ENCODE measurements at places on chromosomes 11 and 22. TPM values are rescaled to one million over a fixed set of nuclear protein-coding genes. Genes with fewer than 3 reads are reported as not detected.

SYCE3 gene
- total RNA-seq, result not detected

SLC35F2 gene
- 34.5 TPM for total RNA-seq

OR51I1 gene
- not detected for total RNA-seq

FAM83F gene
- total RNA-seq, result 0.33 TPM

DAGLA gene
- total RNA-seq, result 0.20 TPM

CCDC89 gene
- 0.20 TPM for total RNA-seq

MICAL2 gene
- total RNA-seq, result 147 TPM

TSSK2 gene
- total RNA-seq, result not detected

APOBEC3F gene
- 28.4 TPM for total RNA-seq

OOSP3 gene
- total RNA-seq, result not detected

C11orf87 gene
- total RNA-seq, result not detected

DNA sequence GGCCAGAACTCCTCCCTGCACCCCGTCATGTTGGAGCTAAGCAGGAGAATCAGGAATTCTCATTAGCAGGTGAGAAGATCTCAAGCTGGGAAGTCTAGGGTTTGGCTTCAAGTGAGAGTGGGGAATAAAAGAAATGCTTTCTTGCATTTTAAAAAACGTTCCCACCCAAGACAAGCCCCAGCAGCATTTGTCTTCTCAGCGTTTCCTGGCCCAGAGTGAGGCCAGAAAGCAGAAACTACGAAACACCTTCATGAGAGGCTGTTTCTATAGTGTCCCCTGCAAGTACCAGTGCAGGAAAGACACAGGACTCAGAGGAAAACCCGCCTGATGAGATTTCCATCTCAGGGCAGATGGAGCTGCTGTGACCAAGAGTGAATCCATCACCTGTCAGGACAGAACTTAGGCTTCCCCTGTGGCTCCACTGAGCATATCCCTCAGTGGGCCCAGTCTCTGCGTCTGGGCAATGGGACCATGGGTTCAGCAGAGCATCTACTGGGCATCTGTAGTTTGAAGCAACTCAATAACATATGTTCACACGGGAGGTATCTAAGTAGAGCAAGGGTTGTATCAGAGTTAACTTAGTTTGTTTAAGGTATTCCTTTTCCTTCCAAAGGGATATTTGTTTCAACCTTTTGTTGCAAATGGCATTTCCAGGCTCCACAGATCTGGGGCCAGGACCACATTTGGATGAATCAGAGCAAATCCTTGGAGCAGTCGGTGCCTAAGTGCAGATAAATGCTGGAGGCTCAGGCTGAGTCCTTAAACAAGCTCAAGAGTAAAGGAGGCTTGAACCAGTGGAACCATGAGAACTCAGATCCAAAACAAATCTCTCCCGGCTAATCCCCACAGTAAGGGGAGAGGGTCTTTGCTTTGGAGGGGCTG, 548.3 kb downstream of the MIAT start:
- no peaks in the 10 kb centered on the region for H3K27me3 ChIP-seq
- no peaks in the 10 kb centered on the region for H3K4me1 ChIP-seq
- H3K36me3 ChIP-seq, result no peaks in the 10 kb centered on the region
- no peak overlapping the region for H3K27ac ChIP-seq

- H3K36me3 ChIP-seq, result no peaks in the 10 kb centered on the region
- no peak overlapping the region for H3K4me3 ChIP-seq
- H3K4me1 ChIP-seq, result no peaks in the 10 kb centered on the region
These were observed 116.0 kb downstream of the MN1 start for GRCh38 chr22:27685515-27685914.

- no peaks in the 10 kb centered on the region for H3K36me3 ChIP-seq
- H3K27me3 ChIP-seq, result no peaks in the 10 kb centered on the region
- no peaks in the 10 kb centered on the region for H3K4me1 ChIP-seq
- DNase-seq, result no peak
These were observed 109.4 kb downstream of the GRIA4 start for GRCh38 chr11:105719073-105719822.

GRCh38 chr11:102564110-102564509, 33.6 kb upstream of the MMP7 start:
- H3K4me3 ChIP-seq, result no peak overlapping the region
- H3K4me1 ChIP-seq, result peaks cover 38% of the 10 kb centered on the region
- H3K27ac ChIP-seq, result no peak overlapping the region
- no peak for DNase-seq

DNA sequence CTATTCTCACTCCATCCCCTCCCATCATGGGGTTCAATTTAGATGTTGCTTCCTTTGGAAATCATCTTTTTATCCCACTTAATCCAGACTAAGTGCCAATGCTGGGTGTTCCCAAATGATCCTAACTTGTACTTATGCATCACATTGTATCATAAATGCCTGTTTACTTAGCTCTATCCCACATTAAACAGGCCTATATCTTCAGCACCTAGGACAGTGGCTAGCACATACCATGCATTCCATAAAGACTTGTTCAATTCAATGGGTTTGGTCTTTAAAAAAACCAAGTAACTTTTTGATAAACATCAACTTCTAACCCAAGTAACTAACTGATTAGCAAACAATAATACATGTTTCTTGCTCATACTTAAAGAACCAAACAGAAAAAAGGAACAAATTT, 40.6 kb downstream of the RSF1 start:
- DNase-seq, result no peak
- no peak overlapping the region for H3K27ac ChIP-seq
- H3K4me1 ChIP-seq, result peaks cover 12% of the 10 kb centered on the region
- no peak overlapping the region for H3K4me3 ChIP-seq
- no peaks in the 10 kb centered on the region for H3K36me3 ChIP-seq
- no peaks in the 10 kb centered on the region for H3K27me3 ChIP-seq

- H3K36me3 ChIP-seq, result no peaks in the 10 kb centered on the region
- DNase-seq, result peak; percentile 19
- H3K27ac ChIP-seq, result peak overlapping the region; percentile 40
- peak overlapping the region; percentile 33 for H3K4me3 ChIP-seq
These were observed 2.0 kb upstream of the LMO2 start for GRCh38 chr11:33893711-33894397.

GRCh38 chr11:2940147-2940920, 11.1 kb upstream of the PHLDA2 start:
- no peaks in the 10 kb centered on the region for H3K27me3 ChIP-seq
- H3K4me3 ChIP-seq, result no peak overlapping the region
- peak overlapping the region; percentile 2 for H3K27ac ChIP-seq
- DNase-seq, result peak; percentile 77

GRCh38 chr22:32827049-32827602, 25.6 kb downstream of the TIMP3 start:
- H3K36me3 ChIP-seq, result no peaks in the 10 kb centered on the region
- H3K4me3 ChIP-seq, result no peak overlapping the region
- no peak overlapping the region for H3K27ac ChIP-seq
- no peaks in the 10 kb centered on the region for H3K27me3 ChIP-seq

- H3K27me3 ChIP-seq, result no peaks in the 10 kb centered on the region
- H3K4me1 ChIP-seq, result peaks cover 12% of the 10 kb centered on the region
- H3K36me3 ChIP-seq, result no peaks in the 10 kb centered on the region
- no peak overlapping the region for H3K27ac ChIP-seq
- H3K4me3 ChIP-seq, result no peak overlapping the region
These were observed 204.8 kb upstream of the SESN3 start for GRCh38 chr11:95435628-95436353.

- peaks cover 4% of the 10 kb centered on the region for H3K27me3 ChIP-seq
- no peak overlapping the region for H3K4me3 ChIP-seq
These were observed 144.6 kb upstream of the RASSF10 start for GRCh38 chr11:12864316-12865156.

- no peak overlapping the region for H3K4me3 ChIP-seq
- no peak for DNase-seq
- no peak overlapping the region for H3K27ac ChIP-seq
- no peaks in the 10 kb centered on the region for H3K27me3 ChIP-seq
- H3K4me1 ChIP-seq, result peaks cover 14% of the 10 kb centered on the region
- H3K36me3 ChIP-seq, result no peaks in the 10 kb centered on the region
These were observed 106.9 kb downstream of the ST3GAL4 start for GRCh38 chr11:126462422-126462821.

GRCh38 chr11:131534611-131535010, 164.2 kb downstream of the NTM start:
- no peak overlapping the region for H3K4me3 ChIP-seq
- no peaks in the 10 kb centered on the region for H3K27me3 ChIP-seq
- no peaks in the 10 kb centered on the region for H3K36me3 ChIP-seq
- no peaks in the 10 kb centered on the region for H3K4me1 ChIP-seq

DNA sequence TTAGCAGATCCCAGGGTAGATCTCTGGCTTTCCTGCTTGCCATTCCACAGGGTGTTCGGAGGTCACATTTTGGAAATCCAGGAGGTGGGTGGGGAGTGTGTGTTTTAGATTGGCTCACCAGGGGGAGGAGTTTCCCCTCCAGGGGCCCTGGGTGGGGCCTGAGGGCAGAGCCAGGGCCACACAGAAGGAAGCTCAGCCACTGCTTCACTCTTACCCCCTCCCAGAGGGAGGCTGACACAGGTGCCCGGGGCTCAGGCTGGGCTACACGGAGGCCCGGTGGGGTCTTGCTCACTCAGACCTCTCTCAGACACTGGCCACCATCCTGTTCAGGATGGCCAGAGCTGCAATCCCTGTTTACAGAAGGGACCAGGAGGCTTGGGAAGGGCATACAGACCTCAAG, 2.5 kb downstream of the WNT7B start:
- no peak for DNase-seq
- no peaks in the 10 kb centered on the region for H3K36me3 ChIP-seq
- H3K27me3 ChIP-seq, result peaks cover 33% of the 10 kb centered on the region
- H3K4me3 ChIP-seq, result no peak overlapping the region
- peaks cover 8% of the 10 kb centered on the region for H3K4me1 ChIP-seq

DNA sequence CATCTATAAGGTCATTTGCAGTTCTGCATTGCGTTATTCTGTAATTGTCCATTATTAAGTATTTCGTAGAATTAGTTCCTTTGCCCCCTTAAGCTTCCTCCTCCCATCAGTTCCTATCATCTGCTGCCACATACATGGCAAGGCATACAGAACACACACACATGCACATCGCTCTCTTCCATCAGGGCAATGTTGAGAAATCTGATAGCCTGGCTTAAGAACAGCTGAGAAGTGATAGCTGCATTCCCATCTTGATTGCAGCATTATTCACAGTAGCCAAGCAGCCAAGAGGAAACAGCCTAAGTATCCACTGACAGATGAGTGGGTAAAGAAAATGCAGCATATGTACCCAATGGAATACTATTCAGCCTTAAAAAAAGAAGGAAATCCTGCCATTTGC, 186.8 kb upstream of the CADM1 start:
- no peaks in the 10 kb centered on the region for H3K27me3 ChIP-seq
- H3K36me3 ChIP-seq, result no peaks in the 10 kb centered on the region
- no peak for DNase-seq
- no peak overlapping the region for H3K4me3 ChIP-seq
- H3K27ac ChIP-seq, result no peak overlapping the region
- no peaks in the 10 kb centered on the region for H3K4me1 ChIP-seq

GRCh38 chr22:23862103-23862502, 4.4 kb downstream of the SLC2A11 start:
- H3K4me3 ChIP-seq, result no peak overlapping the region
- peaks cover 13% of the 10 kb centered on the region for H3K4me1 ChIP-seq
- H3K27me3 ChIP-seq, result no peaks in the 10 kb centered on the region
- no peak for DNase-seq

- H3K27ac ChIP-seq, result no peak overlapping the region
- DNase-seq, result no peak
- H3K36me3 ChIP-seq, result no peaks in the 10 kb centered on the region
- no peaks in the 10 kb centered on the region for H3K27me3 ChIP-seq
These were observed 4.7 kb downstream of the CCDC34 start for GRCh38 chr11:27358296-27358695.

DNA sequence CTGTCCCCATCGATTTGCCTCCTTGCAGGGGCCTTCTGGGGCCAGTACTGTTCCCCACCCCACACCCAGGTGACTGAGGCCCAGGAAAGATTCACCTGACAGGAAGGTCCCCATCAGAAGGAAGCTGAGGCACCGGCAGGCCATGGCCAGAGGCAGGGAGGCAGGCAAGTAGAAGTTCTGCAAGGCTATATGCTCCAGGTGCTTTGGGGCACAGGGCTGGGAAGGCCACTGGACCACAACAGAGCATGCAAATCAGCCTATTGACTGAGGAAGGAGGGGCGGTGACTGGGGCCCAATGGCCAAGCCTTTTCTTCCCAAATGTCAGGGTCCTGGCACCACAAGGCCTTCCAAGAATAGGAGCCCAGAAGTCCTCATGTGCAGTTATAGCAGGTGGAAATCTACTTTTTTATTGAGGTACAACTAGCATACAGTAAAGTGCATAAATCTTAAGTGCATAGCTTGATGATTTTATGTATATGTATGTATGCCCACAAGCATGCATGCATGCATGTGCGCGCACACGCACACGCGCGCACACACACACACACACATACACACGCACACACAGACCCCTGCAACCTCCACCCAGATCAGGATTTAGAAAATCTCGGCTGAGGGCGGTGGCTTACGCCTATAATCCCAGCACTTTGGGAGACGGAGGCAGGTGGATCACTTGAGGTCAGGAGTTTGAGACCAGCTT, at the start of gene VPREB3:
Gene VPREB3, minus strand, starts transcription at position 206 of the 700 bp plus-strand sequence. Its CDS starts 62 bp downstream, at position 144.
- peaks cover 7% of the 10 kb centered on the region for H3K4me1 ChIP-seq
- H3K27ac ChIP-seq, result no peak within 1 kb of the TSS
- no peaks in the 10 kb centered on the region for H3K27me3 ChIP-seq
- H3K4me3 ChIP-seq, result no peak within 1 kb of the TSS
- no peaks in the 10 kb centered on the region for H3K36me3 ChIP-seq

- no peaks in the 10 kb centered on the region for H3K4me1 ChIP-seq
- no peaks in the 10 kb centered on the region for H3K36me3 ChIP-seq
- H3K27me3 ChIP-seq, result no peaks in the 10 kb centered on the region
- no peak overlapping the region for H3K27ac ChIP-seq
- DNase-seq, result no peak
These were observed 20.6 kb upstream of the FDX1 start for GRCh38 chr11:110409174-110409573.

- no peak for DNase-seq
- H3K27me3 ChIP-seq, result no peaks in the 10 kb centered on the region
- no peaks in the 10 kb centered on the region for H3K4me1 ChIP-seq
These were observed 5.1 kb upstream of the PPP6R3 start for GRCh38 chr11:68455485-68455884.

GRCh38 chr11:2825889-2826678, 59.5 kb downstream of the CDKN1C start:
- H3K27ac ChIP-seq, result no peak overlapping the region
- no peaks in the 10 kb centered on the region for H3K36me3 ChIP-seq
- no peak overlapping the region for H3K4me3 ChIP-seq
- H3K4me1 ChIP-seq, result no peaks in the 10 kb centered on the region

GRCh38 chr22:39431216-39431801, 25.5 kb upstream of the MGAT3 start:
- no peak for DNase-seq
- no peak overlapping the region for H3K4me3 ChIP-seq
- no peaks in the 10 kb centered on the region for H3K27me3 ChIP-seq
- H3K27ac ChIP-seq, result no peak overlapping the region
- H3K4me1 ChIP-seq, result no peaks in the 10 kb centered on the region

DNA sequence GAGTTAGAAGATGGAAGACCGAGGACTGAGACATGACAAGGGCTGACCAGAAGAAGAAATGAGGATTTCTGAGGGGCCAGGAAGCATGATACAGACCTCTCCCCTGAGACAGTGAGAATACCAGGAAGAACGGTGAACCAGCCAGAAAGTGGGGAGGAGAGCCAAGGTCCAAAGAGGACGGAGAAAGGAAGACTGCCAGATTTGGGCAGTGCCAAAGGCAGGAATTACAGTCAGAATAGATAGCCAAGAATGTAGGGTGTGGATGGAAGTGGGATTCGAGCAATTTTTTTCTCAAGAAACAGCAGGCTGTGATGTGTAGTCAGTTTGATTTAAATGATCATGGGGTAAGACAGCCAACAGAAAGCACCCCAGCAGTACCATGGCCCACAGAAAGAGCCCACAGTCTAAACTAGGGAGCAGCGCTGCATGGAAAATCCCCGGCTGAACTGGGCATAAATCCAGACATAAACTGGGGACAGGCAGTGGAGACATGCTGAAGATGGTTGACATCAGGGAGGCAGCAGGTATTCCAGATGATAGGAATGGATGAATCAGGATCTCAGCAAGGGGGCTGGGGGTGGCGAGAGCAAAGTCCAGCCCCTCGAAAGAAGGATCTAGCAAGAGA, 67.3 kb upstream of the BARX2 start:
- no peaks in the 10 kb centered on the region for H3K27me3 ChIP-seq
- DNase-seq, result no peak
- no peak overlapping the region for H3K27ac ChIP-seq

All from CD8-positive, alpha-beta memory T cell (primary cell).